ENCODE measurements at places on chromosomes 5 and 9.

GRCh38 chr9:85377731-85378289, 363.9 kb downstream of the AGTPBP1 start:
- no peak for DNase-seq

- no peak for DNase-seq
These were observed 70.7 kb upstream of the GNE start for GRCh38 chr9:36328798-36329411.

- DNase-seq: no peak
These were observed 700.5 kb upstream of the MEF2C start for GRCh38 chr5:89583534-89583933.

DNA sequence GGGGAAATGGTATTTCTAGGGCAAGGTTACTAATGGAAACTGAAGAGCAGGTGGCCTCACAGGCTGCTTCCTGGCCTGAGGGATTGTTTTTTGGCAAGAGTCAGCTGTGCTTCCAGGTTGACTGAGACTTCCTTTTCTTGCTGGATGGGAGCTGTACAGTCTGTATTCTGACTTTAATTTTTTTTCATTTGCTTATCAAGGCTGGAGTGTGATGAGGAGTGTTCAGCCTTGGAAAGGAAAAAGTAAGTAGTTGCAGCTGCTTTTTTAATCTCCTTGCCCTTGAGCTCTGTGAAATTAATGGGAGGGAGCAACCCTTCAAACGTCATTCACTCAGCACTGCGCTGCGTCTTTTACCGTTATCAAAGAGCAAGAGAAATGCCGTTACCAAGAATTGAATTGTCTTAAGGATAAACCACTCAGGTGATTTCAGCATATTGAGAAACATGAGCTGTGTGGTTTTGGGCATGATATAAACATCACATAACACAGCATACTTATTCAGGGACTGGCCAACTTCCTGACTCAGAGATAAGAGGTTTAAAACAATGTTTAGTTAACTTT, 47.6 kb downstream of the AQP7 start:
- DNase-seq: no peak

DNA sequence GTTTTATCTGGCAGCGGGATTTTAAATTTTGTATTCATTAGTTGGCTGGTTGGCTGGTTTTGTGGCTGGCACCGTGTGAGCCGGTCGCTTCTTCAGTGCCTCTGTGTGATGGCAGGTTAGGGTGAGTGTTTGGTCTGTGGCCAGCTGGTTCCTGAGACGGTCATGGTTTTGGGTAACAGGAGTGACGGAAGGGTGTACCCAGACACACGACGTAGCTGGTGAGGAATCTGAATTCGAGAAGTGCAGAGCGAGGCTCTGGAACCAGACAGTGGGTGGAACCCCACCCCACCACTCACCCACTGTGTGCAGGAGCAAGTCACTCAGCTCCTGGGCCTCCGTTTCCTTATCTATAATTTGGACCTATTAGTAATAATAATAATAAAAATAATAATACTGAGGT, 2.7 kb downstream of the BTNL9 start:
- DNase-seq: no peak

DNA sequence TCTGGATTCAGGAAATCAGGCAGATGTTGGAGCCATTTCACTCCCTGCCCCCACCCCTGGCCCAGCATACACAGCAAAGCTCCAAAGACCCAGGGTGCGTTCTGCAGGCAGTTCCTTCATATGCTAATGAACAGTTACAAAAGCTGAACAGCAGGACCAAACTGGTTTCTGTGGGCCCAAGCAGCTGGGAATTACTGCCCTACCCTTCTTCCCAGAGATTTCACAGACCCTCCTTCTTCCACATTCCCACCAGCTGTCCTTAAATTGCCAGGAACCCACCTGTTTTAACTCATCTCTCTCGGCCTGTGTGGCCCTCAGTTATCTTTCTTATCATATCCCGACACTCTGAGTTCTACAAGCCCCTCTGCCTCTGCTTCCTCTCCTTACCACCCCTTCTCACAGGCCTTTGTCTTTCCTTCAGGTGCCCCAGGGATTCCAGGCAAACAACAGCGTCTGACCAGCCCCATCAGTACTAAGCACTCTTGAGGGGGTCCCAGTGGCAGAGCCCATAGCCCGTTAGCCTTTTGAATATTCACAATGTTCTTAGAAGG, 10.6 kb upstream of the F2RL1 start:
- no peak for DNase-seq

DNA sequence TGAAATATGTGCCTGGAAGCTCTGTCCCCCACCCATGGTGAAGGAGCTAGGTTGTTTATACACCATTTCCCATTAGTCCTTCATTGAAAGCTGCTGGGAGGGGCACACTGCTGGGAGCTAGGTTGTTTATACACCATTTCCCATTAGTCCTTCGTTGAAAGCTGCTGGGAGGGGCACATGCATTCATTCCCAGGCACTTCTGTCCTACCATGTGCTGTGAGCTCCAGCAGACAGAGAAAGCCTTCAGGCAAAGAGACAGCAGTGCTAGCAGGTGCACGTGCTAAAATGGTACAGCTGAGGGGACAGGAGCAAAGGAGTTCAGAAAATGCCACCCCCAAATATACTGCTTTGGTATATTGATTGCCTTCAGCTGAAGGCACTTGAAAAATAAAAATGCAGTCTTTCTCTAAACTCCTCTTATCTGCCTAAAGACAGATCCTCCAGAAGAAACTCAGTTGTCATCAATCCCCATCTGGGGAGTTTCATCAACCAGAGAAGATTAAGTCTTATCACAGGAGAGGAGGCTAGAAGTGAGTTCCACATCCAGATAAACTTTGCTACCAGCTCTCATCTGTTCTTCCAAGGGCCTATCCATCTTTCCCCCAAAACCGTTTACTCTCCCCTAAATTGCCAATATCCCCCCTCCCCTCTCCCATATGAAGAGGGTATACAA, 27.7 kb upstream of the DAPK1 start:
- no peak for DNase-seq

- no peak for DNase-seq
These were observed 69.9 kb downstream of the CYFIP2 start for GRCh38 chr5:157335534-157336422.

GRCh38 chr9:69476797-69477196, 151.8 kb downstream of the ENTREP1 start:
- DNase-seq: no peak

DNA sequence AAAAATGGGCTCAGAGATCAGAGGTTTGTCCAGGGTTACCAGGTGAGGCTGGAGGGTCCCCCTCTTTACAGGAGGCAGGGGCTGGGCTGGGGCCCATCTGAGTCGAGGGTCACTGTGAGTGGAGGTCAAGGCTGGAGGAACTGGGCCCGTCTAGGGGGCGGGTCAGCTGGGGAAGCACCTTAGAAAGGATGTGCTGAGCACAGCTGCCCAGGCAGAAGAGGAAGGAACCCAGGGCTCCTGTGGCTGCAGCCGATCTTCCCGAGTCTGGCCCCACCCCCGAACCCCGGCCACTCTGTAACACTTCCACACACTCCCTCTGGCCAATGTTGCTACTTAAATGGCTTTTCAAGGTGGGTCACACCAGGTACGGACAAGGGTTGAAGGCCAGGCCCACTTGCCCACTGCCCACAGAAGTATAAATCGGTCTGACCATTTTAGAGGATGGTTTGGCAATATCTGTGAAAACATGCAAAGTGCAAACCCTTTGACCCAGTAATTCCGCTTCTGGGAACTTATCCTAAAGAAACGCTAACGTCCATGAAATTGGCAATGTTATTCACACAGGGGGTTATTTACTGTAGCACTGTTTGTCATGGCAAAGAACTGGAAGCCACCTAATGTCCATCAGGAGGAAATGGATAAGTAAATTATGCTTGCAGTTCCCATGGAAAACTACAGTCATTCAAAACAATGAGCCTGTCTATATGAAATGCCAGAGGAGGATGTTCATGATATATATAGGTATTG, 30.5 kb upstream of the EEIG1 start:
- DNase-seq: no peak

Data from stimulated activated CD8-positive, alpha-beta memory T cell treated with anti-CD3 and anti-CD28 coated beads, Interleukin-12 subunit alpha, Interleukin-12 subunit beta, amount 100 ng/mL, for 4 hours (primary cell).